ENCODE measurements at places on chromosomes 13 and 19. TPM values are rescaled to one million over a fixed set of nuclear protein-coding genes. Genes with fewer than 3 reads are reported as not detected.

ZNF426 gene
- 14.3 TPM for total RNA-seq

DNA sequence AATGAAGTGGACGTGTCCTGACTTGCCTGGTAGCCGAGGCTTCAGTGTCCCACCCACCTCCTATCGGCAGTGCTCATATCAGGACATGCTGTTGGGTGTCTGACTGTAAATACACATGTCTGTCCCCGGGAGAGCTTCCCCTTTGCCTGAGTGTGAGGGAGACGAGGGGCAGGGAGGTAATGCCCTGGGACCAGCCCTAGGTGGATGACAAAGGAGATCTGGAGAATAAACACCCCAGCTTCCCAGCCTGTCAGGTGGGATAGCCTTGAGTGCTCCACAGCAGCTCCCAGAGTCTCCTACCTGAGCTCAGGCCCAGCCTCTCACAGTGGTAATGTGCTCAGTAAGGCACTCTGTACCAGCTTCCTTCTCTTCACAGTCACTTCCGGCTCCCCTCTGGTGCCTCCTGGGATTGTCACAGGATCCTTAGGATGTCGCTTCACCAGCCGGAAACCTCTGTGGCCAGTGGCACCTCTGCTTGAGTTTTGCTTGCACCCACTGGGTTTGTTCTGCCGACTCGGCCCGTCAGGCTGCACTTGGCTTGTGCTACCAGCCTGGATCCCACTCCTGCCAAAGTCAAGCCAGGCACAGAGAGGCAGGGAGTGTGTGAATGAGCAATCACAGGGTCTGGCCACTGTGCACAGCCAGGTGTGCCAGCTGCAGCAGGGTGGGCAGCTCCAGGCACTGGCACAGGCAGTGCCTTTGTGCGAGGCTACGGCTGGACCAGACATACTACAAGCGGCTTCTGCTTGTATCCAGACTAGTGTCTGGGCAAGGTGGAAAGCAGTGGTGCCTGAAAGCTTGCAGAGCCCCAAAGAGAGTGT, 54.4 kb upstream of the RGCC start:
- DNase-seq = no peak

GRCh38 chr13:78147905-78148304, 229.3 kb upstream of the EDNRB start:
- DNase-seq = no peak

DNA sequence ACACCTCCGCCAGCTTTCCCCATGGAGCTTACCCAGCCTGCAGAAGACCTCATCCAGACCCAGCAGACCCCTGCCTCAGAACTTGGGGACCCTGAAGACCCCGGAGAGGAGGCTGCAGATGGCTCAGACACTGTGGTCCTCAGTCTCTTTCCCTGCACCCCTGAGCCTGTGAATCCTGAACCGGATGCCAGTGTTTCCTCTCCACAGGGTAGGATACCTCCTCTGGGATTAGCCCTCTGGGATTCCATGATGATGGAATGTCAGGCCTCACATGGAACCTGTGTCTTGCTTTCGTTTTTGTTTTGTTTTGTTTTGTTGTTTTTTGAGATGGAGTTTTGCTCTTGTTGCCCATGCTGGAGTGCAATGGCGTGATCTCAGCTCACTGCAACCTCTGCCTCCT, 1.9 kb downstream of the RFXANK start:
- DNase-seq = no peak

GRCh38 chr13:111565400-111565799, 245.0 kb downstream of the TEX29 start:
- no peak for DNase-seq

SLC15A1 gene
- total RNA-seq = not detected

DNA sequence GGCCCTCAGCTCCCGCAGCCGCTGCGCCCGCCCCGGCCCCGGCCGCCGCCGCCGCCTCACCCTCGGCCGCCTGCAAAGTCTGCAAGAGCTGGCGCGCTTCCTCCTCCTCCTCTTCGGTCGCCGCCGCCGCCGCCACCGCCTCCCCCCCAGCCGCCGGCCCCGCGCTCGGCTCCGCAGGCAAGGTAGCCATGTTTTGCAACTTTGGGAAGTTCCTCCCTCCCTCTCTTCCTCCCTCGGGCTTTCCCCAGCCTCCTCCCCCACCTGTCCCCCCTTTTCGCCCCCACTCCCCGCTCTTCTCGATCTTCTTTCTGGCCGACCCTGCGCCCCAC, 433 bp downstream of the SIX5 start:
- peak; percentile 57 for DNase-seq

DNA sequence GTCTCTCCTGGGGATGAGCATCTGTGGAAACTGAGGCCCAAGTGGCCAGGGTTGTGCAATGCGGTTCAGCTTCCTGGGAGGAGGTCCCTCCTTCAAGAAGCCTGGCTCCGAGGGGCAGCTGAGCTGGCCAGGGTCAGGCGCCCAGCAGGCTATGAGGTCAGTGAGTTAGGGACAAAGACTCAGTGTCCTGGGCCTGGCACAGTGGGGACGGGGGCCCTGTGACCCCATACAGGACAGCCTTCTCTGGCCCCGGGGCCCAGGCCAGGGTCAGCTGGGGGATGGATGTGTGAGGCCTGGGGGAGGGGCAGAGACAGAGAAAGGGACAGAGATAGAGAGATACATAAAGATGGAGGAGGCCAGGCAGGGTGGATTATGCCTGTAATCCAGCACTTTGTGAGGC, 3.0 kb upstream of the IL12RB1 start:
- no peak for DNase-seq

C1QTNF9 gene
- 2.3 TPM for total RNA-seq

DNA sequence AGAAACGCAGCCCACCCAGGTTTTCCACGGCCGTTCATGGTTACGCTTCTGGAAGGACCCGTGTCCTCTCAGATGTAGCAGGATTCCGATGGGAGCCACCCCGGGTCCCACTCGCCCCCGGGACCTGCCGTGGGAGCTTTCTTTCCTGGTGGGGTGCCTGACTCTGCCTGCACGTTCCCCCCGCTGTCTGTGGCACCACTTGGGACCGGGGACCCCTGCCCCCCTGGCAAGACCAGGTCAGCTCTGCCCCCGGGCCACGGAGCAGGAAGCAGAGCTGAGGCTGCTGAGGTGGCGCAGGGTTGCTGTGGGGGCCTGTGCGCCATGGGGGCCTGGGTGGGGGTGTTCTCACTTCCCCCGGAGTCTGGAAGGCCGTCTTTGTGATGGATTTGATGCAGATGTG, 12.1 kb downstream of the CSNK1G2 start:
- no peak for DNase-seq

DNA sequence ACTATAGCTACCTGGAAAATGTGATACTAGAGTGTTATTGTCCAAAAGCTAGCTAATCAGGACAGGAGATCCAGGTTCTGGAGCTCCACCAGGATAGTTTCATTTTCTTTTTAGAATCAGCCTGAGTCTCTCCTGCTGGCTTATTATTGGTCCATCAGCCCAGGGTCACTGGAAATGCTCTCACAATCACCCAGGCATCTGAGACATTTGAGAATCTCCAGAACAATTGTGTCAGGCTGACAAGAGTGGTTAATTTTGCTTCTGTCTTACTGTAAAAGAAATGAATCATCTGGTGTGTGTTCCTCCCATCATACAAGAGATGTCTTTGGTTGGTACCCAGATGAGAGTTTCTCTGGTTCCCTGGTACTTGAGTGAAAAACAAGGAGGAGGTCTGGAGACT, 43.6 kb upstream of the ZNF681 start:
- no peak for DNase-seq

SIAH3 gene
- 0.05 TPM for total RNA-seq

OR7D2 gene
- total RNA-seq = not detected

DNA sequence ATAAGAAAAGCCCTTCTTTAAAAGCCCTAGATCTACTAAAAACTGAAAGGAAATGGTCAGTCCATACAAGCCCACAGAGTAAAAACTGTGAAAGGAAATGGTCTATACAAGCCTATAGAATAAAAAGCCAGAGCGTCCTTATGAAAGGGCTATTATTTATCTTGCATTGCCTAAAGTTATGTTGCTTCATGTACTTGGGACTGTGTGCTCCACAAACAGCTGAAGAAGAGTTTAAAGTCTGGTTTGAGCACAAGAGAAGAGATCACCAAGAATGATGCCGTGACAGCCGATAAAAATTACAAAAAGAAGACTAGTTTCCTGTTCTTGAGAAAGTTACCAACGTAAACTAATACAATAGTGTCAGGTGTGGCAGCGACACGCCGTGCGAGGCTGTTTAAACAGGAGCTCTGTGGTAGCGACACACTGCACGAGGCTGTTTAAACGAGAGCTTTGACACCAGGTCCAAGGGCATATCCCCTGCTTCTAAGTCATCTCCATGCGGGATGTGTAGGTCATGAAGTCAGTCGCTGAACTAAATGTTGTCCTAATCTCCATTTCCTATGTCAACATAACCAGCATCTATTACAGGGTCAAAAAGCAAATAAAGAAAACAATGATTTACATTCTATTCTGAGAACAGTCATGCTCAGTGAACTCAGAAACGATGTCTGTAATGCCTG, 24.9 kb downstream of the PCID2 start:
- no peak for DNase-seq

- no peak for DNase-seq
Observed at GRCh38 chr13:40585911-40586471, 80.5 kb downstream of the FOXO1 start.

Data from heart left ventricle (tissue), 16 donors.